ENCODE measurements at places on chromosomes 13 and 19.

DNA sequence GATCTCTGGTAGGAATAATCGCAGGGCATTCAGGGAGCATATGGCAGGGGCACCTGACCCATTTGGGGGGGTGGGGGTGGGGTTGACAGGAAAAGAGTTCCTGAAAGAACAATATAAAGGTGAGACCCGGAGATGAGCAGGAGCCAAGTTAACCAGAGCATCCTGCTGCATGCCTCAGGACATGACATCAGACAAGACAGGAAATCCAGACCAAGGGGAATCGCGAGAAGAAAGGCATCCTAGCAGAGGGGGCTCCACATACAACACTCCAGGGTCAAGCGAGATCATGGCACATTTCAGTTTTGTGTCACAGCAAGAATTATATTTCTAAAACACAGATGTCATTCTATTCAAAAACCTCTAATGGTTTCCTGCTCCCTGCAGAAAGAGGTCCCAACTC lies 393.1 kb downstream of the COG6 start:
- no peak for DNase-seq

DNA sequence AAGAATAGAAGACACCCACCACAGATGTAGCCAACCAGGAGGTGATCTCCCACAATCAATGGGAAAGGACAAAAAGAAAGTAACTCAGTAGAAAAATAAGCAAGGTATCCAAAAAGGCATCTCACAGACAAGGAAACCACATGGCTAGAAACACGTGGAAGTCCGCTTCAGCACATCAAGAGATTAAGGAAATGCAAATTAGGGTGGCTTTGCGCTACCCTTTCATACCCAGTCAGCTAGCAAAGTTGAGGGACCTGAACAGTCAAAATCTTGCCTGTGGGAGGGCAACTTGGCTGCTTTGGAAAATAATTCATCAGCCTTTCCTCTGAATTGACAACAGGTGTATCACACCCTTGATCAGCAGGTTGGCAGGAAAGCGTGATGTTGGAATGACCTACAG lies 11.6 kb upstream of the UQCR11 start:
- DNase-seq = no peak

DNA sequence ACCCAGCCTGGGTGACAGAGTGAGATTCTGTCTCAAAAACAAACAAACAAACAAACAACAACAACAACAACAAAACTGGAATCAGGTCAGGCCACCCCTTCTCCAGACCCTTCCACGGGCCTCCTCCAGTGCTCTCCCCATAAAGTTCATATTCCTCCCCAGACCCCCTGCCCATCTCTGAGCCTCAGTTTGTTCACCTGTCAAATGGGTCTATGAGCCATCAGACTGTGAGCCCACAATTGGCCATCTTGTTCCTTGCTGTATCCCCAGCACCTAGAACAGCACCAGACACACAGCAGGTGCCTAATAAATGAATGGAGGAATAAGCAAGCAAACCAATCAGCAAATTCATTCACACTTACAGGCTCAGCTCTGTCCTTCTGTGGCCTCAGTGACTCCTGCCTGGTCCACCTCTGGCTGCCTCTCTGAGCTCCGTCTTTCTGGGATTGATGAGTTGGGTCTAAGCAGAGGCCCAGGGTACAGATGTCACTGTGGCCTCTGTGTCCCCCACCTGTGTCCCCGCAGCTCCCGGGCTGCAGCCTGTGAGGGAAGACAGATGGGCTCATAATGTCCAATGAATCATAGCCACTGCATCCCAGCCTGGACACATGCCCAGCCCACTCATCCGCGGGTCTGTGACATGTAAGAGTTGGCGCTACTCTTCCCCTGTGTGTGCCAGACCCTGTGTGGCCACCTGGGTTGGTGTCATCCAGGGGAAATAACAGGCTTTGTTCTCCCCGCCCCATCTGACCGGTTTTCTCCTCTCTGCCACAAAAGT lies 19.6 kb upstream of the PTPRS start:
- no peak for DNase-seq

DNA sequence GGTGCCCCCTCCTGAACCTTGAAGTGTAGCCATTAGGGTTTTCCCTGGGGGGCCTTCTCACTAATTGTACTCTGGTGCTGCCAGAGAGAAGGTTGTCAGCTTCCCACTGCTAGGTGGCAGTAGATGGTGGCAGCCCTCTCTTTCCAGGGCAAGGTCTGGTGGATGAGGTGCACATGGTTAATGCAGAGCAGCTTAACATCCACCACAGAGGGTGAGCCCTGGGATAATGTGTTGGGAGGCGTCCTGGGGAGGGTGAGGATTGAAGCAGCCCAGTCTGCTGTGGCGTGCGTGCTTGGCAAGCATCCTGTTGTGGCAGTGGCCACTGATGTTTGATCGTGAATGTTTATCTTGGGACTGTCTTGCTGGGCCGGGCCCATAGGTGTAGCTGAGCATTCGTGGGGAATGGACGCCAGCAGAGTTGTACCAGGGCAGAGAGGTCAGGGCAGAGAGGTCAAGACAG lies 5.8 kb downstream of the EGLN2 start:
- DNase-seq = no peak

GRCh38 chr13:79386125-79386826 lies 19.8 kb downstream of the RBM26 start:
- DNase-seq = no peak

GRCh38 chr13:27421101-27421871 lies 3.1 kb upstream of the GTF3A start:
- DNase-seq = no peak

GRCh38 chr13:112062571-112063570 lies 4.1 kb upstream of the SOX1 start:
- no peak for DNase-seq

GRCh38 chr13:36417331-36417730 lies 15.0 kb upstream of the CCNA1 start:
- DNase-seq = no peak

DNA sequence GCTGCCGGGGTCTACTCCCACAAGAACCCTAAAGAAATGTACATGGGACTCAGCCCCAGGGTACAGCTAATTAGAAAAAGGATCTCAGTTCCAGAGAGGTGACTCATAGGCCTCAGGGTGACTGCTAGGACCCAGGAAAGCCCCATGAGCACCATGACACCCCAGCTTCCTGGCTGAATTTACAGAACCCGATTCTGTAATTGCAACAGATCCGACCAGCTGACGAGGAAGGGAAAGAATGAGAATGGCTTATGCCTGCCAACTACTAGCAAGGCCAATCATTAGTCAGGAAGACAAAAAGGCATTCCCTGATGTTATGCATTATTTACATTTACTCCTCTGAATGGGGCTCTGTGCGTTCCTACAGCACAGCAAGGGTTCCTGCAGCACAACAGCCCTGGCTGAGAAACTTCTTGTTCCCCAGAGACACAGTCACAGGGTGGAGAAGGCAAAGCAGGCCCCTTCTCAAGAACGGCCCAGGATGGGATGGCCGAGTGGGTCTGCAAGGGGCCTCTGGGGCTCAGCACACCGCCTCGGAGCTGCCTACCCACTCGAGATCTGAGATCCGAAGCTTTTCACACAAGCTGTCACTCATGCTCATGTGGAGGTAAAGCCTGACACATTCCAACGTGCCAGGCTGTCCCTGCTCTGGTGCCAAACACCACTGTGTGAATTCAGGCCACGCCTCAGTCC lies 27.2 kb downstream of the PBX4 start:
- DNase-seq = peak; percentile 65

DNA sequence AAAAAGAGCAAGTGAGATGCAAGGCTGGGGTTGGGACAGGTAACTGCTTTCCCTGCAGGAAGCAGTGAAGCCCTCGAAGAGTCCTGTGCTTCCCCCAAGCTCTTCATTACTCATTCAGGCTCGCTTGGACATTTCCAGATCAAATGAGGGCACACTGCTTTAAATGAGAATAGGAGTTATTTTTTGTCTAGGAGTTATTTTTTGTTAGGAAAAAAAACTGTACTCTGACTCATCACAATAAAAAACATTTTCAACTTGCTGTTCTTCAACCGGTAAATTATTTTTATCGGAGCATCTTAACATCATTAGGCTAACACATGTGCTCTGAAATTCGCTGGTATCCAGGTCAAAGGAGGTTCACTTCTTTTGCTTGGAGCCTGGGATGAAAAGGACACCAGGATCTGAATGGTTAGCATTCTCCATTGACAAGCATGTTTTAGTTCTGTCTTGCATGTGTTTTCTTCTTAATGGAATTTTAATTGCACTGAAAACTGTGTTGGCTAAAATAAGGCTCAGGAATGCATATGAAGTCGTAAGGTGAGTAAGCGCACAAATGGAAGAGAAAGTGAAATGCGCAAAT lies 80.7 kb upstream of the STK24 start:
- no peak for DNase-seq

GRCh38 chr13:38693641-38694040 lies 6.8 kb downstream of the FREM2 start:
- DNase-seq = no peak

- DNase-seq = no peak
These were observed 26.4 kb upstream of the F7 start for GRCh38 chr13:113078902-113079780.

DNA sequence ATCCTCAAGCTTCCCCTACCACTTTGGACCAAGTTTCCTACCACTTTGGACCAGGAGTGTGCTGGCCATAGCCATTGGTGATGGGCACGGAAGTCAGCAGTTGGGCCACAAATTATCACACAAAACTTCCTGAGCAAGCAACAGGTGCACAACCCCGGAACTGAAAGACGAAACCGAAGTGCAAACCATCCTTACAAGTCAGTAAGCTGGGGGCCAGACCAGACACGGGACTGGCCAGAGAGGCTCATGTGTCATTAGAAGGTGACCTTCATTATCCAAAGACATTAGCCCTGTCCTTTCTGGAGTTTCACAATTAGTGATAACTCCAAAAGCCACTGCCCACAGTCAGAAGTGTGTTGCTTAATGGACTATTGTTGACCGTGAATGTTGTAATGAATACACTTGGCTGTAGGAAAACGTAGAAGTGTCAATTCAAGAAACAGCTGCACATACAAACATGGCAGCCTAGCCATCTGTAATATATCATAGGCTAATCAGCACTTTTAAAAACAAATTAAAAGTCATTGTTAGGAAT lies 244.1 kb upstream of the IRS2 start:
- no peak for DNase-seq

DNA sequence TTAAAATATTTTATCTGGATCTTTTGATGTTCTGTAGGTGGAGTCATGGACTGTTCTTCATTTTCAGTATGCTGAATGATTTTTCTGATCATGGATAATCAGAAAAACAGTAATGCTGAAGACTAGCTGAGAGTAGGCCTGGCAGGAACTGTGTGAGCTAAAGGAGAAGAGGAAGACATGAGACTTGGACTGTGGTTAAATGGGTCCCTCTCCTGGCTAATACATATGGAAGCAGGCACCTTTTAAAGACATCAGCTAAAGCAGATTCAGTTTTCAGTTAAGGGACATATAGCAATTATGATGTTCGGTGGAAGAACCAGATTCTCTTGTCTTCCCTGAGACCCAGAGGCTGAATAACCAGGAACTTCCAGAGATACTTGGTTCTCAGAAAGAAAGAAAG lies 169.4 kb downstream of the OLFM4 start:
- DNase-seq = no peak

- DNase-seq = peak; percentile 63
These were observed 6.1 kb downstream of the SLC35E1 start for GRCh38 chr19:16566161-16566560.

- no peak for DNase-seq
These were observed 533.4 kb upstream of the NBEA start for GRCh38 chr13:34408640-34409039.

GRCh38 chr13:49651570-49652354 lies 23.5 kb downstream of the ARL11 start:
- DNase-seq = no peak

DNA sequence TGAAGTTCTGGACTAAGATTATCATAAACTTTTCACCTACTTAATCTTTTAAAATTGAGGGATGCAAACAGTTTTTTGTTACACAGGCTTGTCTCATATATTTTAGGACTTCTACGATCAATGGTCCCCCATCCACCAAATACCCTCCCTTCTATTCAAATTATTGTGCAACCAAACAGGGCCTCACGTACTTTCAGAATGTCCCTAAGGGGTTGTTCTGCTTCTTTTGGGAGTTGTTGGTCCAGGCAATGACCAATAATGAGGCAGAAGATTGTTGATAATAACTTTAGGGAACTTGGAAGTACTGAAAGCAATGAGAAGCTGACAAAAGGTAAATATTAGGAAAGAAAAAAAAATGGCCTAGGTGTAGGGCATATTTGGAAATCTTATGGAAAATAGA lies 2.9 kb downstream of the DNAJC15 start:
- DNase-seq = no peak

- DNase-seq = no peak
These were observed at the start of gene DAND5 for GRCh38 chr19:12969292-12969988. Gene DAND5 (plus strand): TSS chr19:12969576. CDS start chr19:12969661, 85 bp downstream.

GRCh38 chr13:81326913-81327312 lies 986.0 kb upstream of the SPRY2 start:
- DNase-seq = no peak

GRCh38 chr19:5877882-5878281 lies 7.5 kb upstream of the FUT5 start:
- DNase-seq = no peak

DNA sequence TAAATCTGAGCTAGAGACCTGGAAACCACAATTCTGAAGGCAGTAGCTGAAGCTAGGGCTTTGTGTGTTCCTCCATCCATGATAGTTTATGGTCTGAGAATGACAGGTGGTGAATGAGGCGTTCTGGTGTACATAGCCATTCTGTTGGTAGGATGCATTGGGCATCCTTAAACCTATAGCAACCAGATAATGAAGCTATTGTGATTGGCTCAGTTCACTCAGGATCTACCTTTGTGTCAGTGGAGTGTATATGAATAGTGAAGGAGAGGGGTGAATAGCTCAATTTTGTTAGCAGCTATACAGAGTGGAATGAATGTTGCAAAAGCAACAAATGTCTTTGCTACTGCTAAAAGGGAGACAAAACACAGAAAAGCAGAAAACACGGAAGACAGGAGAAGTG lies 80.0 kb upstream of the PCDH20 start:
- DNase-seq = no peak

- DNase-seq = no peak
These were observed 13.8 kb upstream of the CEACAM16 start for GRCh38 chr19:44684892-44685863.

- no peak for DNase-seq
These were observed 40.3 kb downstream of the PDE4A start for GRCh38 chr19:10460714-10461046.

- DNase-seq = no peak
These were observed 14.6 kb downstream of the ZNF254 start for GRCh38 chr19:24101459-24102115.

- DNase-seq = no peak
These were observed 4.8 kb downstream of the CEBPA start for GRCh38 chr19:33297401-33298145.

DNA sequence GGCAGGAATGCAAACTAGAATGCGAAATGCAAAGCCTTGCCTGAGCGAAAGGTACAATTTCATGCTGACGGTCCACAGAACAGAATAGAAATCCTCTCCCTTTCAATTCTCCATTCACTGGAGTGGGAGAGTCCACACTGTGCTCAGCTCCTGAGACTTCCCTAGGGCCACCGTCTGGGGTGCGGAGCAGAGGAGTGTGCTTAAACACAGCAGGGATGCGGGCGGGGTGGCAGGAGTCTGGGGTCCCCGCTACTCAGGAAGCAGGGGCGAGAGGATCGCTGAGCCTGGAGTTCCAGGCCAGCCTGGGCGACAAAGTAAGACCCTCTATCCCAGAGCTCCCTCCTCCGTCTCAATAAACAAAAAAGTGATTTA lies 552 bp upstream of the ZNF816 start:
- DNase-seq = no peak
